Nephron progenitor cell (in vitro differentiated cells): ENCODE measurements at places on chromosomes 5 and 9.

DNA sequence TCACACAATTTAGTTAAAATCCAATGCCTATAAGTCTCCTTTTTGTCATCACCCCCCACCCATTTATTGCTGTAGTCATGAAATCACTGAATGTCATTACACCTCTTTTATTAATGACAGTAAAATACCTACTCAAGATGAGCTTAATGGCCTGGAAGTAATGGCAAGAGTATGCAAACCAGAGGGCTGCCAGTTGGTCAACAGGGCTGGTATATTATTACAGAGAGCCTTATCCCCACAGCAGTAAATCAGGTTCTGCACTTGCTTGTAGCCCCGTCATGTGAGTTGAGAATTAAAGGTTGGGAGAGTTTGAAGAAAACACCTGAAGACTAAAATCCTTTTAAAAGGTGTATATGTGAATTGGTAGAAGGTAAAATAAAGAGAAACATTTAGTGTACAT, 372.4 kb downstream of the MAT2B start:
- DNase-seq = no peak

- DNase-seq = no peak
Observed at GRCh38 chr5:95836544-95836943, 14.0 kb upstream of the GLRX start.

DNA sequence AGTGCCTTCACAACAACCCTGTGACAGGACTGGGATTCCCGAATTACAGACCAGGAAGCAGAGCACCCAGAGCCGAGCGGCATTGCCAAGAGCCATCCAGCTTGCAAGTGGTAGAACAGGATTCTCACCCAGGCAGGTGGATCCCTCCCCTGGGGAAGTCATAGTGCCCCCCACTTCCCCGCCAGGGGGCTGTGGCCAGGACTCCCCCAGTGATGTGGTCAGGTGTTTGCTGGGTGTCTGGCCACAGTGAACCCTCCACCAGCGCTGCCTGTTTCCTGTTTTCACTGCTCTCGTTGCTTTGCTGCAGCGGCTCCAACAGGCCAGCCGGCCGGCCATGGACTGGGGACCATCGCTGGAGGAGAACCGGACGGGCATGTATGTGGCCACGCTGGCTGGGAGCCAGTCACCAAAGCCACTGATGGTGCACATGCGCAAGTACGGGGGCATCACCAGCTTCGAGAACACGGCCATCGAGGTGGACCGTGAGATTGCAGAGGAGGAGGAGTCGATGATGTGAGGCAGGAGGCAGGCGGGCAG, 19.3 kb downstream of the SLC6A7 start:
- no peak for DNase-seq

GRCh38 chr9:90290716-90291485, 351.7 kb downstream of the DIRAS2 start:
- DNase-seq = no peak

DNA sequence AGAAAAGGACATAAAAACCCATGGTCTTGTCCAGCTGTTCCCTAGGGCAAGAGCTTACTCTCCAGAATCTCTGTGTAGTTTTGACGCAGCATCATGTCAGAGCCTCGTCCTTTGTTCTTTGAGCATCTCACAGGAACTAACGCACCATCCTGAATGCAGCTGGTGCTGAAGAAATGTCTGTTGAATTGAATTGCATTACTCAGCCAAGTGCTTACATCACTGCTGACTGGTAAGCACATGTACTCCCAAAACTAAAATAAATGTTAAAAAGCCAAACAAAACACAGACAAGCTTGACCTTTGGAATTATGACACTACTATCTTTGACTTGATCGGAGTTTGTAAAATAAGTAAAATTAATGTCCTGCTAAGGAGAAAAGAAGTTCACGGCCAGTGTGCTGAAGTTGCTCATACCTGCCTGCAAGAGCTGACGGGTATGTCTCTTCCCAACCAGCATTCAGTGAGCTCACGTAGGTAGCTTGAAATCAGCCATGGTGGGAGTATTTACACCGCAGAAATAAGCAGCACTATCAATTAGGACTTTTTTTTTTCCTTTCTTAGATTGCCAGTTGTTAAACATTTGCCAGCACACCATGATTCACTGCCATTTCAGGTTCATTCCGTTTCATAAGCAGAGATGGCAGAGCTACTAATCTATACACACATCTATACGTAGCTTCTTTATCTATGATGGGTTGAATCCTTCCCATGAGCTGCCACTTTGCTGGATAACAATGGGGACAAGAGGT, 310.6 kb upstream of the MSX2 start:
- no peak for DNase-seq

- no peak for DNase-seq
Observed at GRCh38 chr5:172807766-172808311, 26.2 kb upstream of the ERGIC1 start.

GRCh38 chr5:118052503-118052902, 935.8 kb downstream of the DTWD2 start:
- DNase-seq = no peak

DNA sequence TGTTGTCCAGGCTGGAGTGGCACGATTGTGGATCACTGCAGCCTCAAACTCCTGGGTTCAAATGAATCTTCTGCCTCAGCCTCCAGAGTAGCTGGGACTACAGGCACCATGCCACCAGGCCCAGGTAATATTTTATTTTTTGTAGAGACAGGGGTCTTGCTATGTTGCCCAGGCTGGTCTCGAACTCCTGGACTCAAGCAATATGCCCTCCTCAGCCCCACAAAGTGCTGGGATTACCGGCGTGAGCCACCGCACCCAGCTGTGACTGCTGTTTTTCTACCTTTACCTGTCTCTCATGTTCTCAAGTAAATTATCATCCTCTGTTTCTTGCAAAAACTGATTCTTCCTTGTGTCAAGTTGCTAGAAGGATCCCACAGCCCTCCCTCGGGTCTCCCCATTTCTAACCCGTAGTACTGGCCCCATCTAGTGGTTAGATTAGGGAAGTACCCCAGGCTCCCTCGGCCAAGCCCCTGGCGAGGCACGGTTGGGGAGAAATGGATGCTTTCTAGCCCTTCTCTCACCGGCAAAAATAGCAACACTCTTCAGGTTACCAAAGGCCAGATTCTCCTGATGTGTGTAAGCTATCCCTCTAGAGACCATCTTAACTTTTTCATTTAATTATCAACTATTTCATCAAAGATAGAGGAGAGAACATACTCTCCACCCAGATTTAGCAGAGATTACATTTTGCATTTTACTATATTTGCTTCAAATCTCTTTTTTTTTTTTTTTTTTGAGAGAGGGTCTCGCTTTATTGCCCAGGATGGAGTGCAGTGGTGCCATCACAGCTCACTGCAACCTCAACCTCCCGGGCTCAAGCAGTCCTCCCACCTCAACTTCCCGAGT, 19.2 kb upstream of the TOR1B start:
- peak; percentile 78 for DNase-seq

DNA sequence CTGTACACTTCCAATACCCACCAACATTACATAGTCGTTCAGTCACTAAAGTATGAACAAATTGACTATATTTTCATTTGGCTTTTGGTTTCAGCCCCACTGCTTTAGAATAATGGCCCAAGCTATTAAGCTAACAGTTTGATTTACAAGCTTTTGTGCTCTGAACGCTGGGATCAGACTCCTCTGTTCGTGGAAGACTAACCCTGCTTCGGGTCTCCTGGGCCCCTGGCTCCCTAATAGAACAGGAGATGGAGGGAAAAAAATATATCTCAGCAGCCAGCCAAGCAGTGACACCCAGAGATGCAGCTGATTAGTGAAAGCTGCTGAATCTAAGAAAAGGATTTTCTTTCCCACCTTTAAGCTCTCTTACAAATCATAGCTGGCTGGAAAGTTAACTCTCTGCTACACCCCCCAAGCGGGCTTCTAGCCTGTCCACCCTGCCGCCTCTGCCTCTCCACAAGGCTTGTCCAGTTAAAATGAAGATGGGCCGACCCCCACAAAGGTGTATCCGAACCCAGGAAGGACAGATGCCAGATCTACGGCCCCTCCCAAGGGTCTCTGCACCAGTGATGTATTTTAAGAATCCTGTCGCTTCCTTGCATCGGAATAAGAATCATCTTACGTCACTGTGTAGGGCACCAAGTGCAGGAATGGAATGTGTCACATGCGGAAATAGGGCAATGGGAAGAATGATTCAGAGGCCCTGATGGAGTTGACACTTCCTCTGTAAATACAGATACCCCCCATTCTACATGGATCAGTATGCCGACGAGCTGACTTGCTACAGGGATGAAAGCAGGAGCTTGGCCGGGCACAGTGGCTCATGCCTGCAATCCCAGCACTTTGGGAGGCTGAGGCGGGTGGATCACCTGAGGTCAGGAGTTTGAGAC, 33.4 kb upstream of the BARHL1 start:
- no peak for DNase-seq

DNA sequence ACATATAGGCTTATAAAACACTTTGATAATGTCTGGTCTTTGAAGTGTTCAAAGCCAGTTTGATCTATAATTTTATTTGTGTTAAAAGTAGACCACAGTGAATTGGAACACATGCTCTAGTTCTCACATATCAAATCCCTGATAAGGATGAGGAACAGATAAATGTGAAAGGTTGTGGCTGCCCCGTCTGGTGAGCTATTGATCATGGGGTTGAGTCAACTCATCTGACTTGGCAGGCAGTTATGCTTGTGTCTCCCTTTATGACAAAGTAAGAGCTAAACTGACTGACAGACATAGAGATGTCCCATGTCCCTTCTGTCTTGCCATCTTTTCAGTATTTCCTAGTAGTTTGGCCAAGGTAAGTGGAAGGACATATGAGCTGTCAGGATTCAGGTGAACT, 2.9 kb upstream of the ERMP1 start:
- no peak for DNase-seq

- no peak for DNase-seq
Observed at GRCh38 chr5:95069948-95070347, 214.9 kb downstream of the MCTP1 start.

GRCh38 chr9:76634356-76635054, 129.7 kb upstream of the PCA3 start:
- no peak for DNase-seq

GRCh38 chr9:115739096-115739875, 414.3 kb upstream of the PAPPA start:
- no peak for DNase-seq

GRCh38 chr5:96651948-96652753, 10.0 kb upstream of the CAST start:
- DNase-seq = no peak

- DNase-seq = no peak
Observed at GRCh38 chr9:21513431-21513830, 31.3 kb upstream of the IFNE start.

DNA sequence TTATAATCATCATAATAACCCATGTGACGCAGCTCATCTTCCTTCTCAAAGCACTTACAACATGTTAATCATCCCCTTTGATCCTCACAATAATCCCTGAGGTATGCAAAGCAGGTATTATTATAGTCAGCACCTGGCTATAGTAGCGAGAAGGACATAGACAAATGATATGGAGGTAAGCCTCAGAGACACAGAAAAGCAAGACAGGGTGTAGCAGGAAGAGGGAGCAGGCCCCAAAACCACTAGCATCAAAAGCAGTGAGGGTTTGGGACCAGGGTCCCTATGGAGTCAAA, 139.2 kb upstream of the SLC30A5 start:
- DNase-seq = no peak

DNA sequence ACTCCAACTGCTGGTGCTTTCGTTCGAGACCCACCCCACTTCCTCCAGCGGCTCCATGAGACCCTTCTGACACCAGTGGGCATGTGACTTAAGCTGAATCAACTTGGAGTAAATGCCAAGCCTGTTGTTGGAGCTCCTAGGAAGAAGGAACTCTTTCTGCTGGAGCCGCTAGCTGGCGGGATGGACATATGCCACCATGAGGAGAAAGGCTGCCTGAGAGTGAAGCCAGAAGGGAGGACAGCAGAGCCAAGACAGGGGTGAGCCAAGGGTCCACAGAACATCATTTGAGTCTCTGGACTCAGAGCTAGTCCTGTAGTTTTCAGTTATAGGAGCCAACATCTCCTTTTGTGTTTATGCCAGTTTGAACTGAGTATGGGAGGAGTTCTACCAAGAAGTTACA, 35.9 kb downstream of the ANXA6 start:
- DNase-seq = no peak

DNA sequence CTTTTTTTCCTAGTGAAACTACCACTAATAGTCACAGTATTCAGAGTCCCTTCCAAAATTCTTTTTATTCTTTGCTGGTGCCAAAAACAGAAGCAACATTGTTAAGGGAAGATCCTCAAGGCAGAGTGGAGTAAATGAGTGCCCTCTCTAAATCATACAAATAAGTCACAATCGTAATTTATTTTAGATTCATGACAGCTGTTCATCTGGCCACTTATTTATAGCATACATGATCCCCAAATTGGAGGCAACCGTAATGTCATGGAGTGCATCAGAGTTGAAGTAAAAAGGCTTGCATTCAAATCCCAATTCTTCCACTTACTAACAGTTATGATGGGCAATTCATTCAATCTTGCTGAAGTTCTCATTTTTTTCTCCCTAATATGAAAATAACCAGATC, 33.4 kb downstream of the POLK start:
- no peak for DNase-seq

DNA sequence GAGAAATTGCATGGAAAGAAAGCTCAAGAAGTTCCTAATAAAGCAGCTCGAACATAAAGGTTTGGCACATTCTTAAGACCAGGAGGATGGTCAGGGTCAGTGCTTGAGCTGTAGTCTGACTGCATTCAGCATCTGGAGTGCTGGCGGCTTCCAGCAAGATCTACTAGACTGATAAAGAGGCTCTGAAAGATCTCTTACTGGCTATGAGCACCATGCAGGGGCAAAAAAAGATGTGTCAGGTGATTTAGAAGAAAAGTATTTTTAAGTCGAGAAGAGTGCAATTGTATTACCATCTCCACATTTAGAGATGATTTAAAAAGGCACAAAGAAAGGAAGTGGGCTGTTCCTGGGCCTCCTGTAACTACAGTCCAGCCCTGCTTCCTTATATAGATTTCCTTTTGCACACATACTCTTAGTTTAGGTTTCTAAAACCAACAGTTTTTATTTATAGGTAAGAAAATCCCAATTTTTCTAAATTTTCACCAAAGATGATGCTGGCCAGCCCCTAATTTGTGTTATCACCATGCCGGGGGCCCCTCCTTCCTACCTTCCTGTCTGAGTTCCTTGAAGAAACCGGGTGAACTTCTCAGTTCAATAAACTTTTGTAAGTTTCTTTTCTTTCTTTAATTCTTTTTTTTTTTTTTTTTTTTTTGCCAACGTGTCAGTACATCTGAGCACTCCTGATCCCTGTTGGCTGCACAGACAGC, 65.9 kb upstream of the PLPP1 start:
- no peak for DNase-seq

DNA sequence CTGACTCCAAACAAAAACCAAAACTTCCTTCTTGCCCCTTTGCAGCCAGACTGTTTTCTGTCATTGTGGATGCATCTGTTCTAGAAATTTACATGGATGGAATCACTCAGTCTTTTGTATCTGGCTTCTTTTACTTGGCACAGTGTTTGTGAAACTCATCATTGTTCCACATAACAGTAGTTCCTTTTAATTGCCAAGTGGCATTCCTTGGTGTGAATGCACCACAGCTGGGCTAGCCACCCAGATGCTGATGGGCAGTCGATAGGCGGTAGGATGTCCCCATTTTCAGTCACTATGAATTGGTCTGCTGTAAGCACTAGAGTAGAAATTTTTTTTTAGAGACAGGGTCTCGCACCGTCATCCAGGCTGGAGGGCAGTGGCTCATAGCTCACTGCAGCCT, 6.3 kb upstream of the CLPTM1L start:
- no peak for DNase-seq

GRCh38 chr9:129495620-129496472, 125.1 kb downstream of the C9orf50 start:
- peak; percentile 95 for DNase-seq
